ENCODE measurements at places on chromosomes 6 and 20. TPM values are rescaled to one million over a fixed set of nuclear protein-coding genes. Genes with fewer than 3 reads are reported as not detected.

Gene LCA5
- total RNA-seq: 2.2 TPM

Gene SPTLC3
- total RNA-seq: 6.9 TPM

Gene NOX3
- not detected for total RNA-seq

Gene CDH4
- total RNA-seq: 0.08 TPM

Gene APCDD1L
- total RNA-seq: 0.32 TPM

Gene SNAP91
- 5.5 TPM for total RNA-seq

Gene PSORS1C2
- total RNA-seq: not detected

Gene APOBEC2
- total RNA-seq: 246 TPM

Gene TFAP2C
- total RNA-seq: 0.22 TPM

Gene KCNK15
- total RNA-seq: 0.32 TPM

Gene SIGLEC1
- 9.5 TPM for total RNA-seq

Gene DTD1
- total RNA-seq: 11.4 TPM

Gene CDSN
- total RNA-seq: not detected

Gene MCHR2
- total RNA-seq: not detected

Gene PRICKLE4
- 3.3 TPM for total RNA-seq

Gene LRFN2
- total RNA-seq: not detected

Gene C6orf163
- 1.4 TPM for total RNA-seq

Gene ZBTB22
- 10.8 TPM for total RNA-seq

Gene TRIM15
- total RNA-seq: not detected

Gene MAN1A1
- total RNA-seq: 22.4 TPM

Gene CD109
- total RNA-seq: 7.3 TPM

Gene ANGPT4
- 0.05 TPM for total RNA-seq

Gene ATXN1
- total RNA-seq: 42.5 TPM

Gene EEF1E1
- total RNA-seq: 13.3 TPM

Gene LY6G6D
- total RNA-seq: not detected

Gene BANF2
- not detected for total RNA-seq

Gene GABRR1
- total RNA-seq: not detected

Gene C6orf132
- total RNA-seq: 2.0 TPM

Gene HLA-DRB1
- 32.4 TPM for total RNA-seq
